ENCODE measurements at places on chromosomes 6 and 20.

- no peak for DNase-seq
Measured at GRCh38 chr6:100464162-100464851, 414 bp downstream of the SIM1 start.

DNA sequence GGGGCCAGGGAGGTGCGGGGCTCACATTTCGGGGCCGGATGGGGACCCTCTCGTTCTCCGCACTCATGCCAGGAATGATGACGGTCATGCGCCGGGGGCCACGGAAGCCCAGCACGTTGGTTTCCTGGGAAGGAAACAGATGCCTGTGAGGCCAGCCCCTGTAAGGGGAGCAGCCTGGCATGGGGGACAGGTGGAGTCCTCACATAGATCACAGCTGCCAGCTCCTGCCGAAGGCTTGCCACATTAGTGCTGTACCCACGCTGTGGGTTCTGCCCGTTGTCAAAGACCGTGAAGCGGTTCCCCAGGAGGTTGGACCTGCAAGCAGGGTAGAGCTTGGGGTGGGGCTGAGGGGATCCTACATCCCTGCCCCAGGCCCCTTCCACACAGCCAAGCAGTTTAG lies 6.7 kb upstream of the TEAD3 start:
- DNase-seq, result no peak

- no peak for DNase-seq
Measured at GRCh38 chr20:17066902-17067301, 159.9 kb upstream of the PCSK2 start.

GRCh38 chr6:55266896-55267295 lies 60.4 kb upstream of the GFRAL start:
- DNase-seq, result no peak
